ENCODE measurements at places on chromosomes 16 and 17.
A peak's percentile ranks its signal among the peaks of the same experiment; 100 is the strongest.

GRCh38 chr16:59469266-59469665 is 735.1 kb upstream of the GOT2 start:
- DNase-seq, result no peak

DNA sequence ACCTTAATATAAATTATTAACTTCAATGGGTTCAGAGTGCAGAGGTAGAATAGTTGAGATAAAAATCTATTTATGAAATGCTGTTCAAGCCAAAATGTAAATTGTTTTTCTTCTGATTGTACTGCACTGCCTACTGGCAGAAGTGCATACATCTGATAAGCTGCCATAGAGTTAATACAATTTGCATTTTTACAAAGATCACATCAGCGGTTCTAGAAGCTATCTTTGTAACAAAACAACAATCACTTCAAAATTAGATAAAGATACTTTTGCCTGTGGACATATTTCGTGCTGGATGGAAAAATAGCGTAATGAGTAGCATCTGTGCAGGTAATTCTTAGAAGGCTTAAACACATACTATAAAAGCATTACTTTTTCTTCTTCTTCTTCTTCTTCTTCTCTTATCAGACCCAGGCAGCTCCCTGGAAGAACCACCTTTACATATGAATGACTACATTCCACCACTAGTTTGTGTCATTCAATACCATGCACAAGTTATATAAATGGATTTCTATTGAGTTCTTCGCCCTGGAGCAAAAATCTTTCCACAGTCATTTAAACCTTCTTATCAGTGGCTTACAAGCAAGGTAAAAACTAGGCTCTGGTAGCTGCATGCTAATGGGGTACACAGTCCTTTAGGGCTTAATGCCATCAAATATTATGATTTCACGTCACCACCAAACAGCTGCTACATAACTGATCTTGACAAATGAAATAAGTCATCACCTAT is 47.0 kb downstream of the SYNRG start:
- no peak for DNase-seq

DNA sequence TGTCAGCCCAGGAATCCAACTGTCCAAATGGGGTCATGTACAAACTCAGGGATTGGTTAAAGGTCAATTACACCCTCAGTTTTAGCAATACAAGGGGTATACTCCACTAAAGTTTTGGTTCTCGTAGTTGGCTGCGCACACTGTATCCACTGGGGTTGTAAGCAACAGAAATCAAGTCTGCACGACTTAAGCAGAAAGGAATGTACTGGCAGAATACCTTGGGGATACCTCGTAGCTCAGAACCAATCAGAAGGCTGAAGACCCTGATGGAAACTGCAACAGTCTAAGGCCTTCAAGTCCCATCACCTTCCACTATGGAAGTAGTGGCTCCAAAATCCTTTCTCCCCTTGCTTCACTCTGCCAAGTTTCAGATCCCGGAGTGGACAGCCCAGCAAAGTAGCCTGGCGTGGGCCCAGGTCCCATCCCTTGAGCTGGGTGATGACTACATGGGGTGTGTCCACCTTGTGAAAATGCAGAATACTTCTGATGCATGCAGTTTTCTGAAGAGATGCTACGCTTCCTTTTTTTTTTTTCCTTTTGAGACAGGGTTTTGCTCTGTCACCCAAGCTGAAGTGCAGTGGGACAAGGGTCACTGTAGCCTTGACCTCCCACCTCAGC is 21.1 kb upstream of the RPH3AL start:
- no peak for DNase-seq

- no peak for DNase-seq
Measured at GRCh38 chr16:4204521-4204920, 37.4 kb downstream of the SRL start.

GRCh38 chr16:48629016-48629415 is 19.0 kb upstream of the N4BP1 start:
- no peak for DNase-seq

GRCh38 chr17:74343526-74344284 is 17.7 kb downstream of the KIF19 start:
- no peak for DNase-seq

DNA sequence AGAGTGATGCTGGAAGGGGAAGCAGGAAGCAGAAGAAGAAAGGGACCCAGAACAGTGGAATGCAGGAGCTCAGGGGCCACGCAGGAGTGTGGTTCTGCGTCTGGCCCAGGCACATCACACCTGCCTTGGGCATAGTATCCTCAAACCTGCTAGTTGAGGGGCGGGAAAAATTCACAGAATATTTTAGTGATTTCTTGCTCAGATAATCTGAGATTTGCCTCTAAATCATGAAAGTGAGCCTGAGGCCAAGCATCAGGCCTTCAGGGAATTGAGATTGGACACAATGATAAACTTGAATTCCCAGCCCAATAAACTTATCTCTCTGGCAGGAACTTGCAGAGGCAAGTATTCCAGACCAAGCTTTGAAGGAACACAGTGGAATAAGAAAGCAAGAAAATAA is 48.5 kb upstream of the CCL2 start:
- DNase-seq, result no peak

GRCh38 chr16:70746040-70746707 is 54.8 kb downstream of the VAC14 start:
- DNase-seq, result no peak

DNA sequence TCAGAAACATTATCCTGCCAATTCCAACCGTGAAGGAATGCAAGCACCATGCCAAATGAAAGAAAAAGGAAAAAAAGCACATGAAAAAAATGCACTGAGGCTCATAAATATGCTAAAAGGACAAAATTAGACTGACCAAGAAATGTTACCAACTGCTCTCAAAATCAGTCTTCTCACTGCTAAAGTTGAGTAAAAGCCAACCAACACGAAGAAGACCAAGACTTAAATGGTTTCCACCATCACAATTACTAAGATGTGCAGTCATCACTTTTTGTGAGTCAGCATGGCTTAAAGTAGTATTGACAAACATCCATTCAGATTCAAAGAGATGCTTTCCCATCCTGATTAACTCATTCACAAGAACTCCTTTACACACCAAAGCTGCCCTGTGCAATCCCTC is 16.4 kb downstream of the CDYL2 start:
- DNase-seq, result no peak

DNA sequence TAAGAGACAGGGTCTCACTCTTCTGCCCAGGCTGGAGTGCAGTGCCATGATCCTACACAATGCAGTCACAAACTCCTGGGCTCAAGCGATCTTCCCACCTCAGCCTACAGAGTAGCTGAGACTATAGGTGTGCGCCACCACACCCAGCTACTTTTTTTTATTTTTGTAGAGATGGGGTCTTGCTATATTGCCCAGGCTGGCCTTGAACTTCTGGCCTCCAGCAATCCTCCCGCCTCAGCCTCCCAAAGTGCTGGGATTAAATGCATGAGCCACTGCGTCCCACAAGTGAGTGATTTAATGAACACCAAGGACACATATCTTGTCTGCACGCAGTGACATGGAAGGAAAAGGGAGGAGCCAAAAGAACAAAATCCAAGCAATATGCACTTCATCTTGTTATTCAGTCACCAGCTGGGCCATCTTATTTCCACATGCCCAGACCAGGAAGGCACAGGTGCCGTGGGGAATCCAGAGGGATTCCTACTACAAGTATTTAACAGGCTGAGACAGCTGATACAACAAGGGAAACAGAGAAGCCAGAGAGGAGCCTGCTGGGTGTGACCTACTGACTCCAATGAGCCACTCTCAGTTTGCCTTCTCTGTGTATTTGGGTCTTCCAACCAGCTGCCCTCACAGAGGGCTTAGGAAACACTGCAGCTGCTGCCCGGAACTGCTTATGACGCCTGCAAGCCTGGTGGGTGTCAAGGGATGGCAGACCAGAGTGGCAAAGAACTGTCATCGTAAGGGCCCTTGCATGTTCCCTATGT is 17.0 kb downstream of the LSM12 start:
- no peak for DNase-seq

DNA sequence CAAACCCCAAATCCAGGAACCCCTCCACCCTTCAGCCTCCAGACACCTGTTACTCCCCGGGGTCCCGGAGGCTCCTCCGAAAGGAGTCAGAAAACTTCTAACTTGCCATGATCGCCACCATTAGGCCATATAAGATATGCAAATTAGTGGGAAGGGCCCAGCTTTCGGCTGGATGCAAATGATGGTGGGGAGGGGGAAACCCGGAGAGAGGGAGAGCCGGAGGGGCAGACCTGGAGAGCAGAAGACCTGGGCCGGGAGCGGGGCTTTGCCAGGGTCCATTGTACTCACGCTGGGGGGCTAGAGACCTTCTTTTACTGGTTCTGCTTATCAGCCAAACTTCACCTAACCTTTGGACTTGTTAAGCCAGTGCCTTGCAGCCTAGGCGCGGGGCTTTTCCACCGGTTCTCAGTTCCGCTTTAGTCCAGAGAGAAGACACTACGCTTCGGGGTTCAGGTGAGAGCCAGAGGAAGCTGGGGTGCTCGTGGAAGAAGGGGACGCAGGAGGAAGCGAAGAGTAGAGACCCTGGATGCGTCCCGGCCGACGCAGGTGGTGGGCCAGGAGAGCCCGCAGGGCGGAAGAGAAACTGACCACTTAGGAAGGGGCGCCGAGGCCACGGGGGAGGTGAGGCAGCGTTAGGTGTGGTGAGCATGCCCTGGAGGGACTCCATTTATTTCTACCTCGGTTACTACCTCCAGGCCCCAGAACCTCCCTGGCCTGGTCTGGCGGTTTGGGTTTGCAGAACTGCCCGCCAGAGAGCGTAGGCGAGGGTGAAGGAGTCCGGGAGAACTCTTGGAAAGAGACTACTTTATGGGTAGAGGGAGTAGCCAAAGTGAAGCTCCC is at the start of gene HNF1B:
Gene HNF1B, minus strand, starts transcription at position 99 of the 840 bp plus-strand sequence. CDS start 175 bp downstream, outside the sequence.
- DNase-seq, result no peak

DNA sequence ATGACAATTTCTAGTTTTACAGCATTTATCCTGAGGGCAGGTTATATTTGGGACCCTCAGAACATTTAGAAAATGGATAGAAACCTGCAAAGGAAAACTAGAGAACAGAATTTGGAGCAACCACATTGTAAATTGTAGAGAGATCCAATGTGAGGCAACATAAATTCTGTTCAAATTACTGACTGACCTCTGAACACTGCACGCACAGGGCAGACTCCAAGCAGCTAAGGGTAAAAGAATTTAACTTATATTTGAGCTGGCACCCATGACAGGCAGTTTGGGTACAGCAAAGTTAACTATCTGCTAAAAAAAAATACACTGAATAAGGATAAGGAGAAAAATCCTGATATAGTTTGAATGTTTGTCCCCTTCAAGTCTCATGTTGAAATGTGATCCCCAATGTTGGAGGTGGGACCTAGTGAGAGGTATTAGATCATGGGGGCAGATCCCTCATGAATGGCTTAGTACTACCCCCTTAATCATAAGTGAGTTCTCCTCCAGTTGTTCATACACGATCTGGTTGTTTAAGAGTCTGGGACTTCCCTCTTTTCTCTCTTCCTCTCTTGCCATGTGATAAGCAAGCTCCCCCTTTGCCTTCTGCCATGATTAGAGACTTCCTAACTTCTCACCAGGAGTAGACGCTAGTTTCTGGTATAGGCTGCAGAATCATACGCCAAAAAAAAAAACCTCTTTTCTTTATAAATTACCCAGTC is 75.7 kb downstream of the FBXL20 start:
- no peak for DNase-seq

DNA sequence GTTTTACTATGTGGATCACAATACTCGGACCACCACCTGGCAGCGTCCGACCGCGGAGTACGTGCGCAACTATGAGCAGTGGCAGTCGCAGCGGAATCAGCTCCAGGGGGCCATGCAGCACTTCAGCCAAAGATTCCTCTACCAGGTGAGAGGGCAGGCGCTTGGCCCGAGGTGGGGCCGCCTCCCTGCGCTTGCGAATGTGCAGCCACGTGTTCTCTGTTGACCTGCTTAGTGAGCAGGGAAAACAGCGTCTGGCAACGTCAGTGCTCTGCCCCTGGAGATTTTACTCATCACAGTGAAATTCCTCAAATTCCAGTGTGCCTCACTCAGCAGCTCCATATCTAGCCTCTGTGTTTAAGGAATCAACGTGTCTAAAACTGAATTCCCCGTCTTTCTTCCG is 33.4 kb upstream of the CLEC18A start:
- no peak for DNase-seq

GRCh38 chr16:74261068-74261467 is 35.5 kb upstream of the PSMD7 start:
- no peak for DNase-seq

DNA sequence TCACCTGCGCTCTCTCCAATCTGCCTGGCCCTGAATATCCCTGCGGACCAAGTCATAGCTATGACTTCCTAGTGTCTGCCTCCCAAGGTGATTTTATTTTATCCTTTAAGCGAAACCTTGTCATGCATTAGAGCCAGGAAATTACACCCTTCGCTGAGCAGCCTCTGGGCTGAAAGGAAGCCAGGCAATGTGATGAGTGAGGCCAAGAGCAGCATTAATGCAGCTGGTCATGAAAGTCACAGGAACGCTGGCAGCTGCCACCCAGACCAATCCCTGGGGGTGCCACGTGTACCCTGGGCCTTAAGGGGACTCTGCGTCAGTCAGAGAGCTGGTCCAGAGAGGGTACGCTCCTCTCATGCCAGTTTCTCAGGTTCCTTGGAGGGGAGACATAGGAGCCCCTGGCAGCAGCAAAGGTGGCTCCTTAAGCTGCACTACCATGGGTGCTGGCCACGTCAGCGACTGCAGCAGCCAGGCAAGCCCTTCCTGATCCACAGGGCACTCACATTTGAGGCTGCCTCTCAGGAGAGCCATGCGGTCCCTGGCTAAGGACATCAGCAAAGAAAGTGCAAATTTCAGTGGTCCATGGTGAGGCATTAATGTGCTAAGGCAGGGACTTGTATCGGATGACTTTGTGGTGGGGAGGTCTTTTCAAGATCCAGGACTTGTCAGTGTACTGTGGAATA is 42.7 kb upstream of the WSCD1 start:
- DNase-seq, result no peak

DNA sequence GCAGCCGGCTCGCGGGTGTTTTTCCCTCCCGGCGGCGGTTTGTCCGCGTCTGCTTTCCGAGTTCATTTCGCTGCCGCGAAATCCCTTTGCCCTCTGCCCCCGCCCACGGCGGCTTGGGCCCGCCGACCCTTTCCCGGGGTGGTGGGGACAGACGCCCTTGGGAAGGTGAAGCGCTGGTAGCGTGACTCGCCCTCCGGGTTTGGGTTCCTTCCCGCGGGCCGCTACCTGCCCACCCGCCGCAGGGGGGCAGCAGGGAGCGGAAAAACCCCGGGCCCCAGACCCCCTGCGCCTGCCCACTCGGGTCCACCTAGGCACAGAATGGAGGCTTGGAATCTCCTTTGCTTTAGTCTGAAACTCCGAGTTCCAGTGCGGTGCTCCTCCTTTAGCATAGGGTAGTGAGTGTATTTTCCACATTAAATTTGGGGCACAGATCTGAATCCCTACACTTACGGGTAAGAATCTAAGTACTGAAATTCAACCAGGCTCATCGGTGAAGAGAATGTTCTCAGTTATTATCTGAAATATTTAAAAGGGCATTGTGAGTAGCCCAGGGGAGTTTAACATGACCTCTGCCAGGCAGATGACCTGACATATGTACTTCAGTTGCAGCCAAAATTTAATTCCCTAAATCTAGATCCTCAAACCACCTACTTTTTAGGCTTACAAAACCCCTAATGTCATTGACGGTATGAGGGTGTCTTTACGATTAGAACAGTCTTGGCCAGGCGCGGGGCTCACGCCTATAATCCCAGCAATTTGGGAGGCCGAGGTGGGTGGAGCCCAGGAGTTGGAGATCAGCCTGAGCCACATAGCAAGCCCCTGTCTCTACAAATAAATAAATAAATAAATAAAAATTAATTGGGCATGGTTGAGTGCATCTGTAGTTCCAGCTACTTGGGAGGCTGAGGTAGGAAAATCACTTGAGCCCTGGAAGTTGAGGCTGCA is 1.0 kb downstream of the NME2 start:
- peak; percentile 69 for DNase-seq

- no peak for DNase-seq
Measured at GRCh38 chr16:69721441-69721957, 4.9 kb downstream of the NQO1 start.
